Keratinocyte (primary cell): ENCODE measurements at places on chromosomes 2 and 18. TPM values are rescaled to one million over a fixed set of nuclear protein-coding genes. Genes with fewer than 3 reads are reported as not detected.

DNA sequence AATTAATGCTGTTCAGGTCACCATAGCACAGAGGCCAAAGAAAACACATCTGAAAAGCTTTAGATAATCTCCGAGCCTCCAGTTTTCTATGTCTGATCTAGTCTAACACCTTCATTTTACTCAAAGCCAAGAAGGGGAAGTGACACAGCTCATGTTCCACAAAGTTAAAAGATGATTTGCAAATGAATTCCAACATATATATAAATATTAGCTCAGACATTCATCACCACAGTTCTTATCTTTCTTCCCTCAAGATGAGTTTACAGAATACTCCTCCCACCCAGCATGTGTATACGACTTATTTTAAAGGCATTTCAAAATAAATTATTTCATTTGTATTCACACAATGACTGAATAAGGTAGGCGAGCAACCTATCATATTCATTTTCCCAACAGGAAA lies 82.4 kb downstream of the AAK1 start:
- no peak for DNase-seq

DNA sequence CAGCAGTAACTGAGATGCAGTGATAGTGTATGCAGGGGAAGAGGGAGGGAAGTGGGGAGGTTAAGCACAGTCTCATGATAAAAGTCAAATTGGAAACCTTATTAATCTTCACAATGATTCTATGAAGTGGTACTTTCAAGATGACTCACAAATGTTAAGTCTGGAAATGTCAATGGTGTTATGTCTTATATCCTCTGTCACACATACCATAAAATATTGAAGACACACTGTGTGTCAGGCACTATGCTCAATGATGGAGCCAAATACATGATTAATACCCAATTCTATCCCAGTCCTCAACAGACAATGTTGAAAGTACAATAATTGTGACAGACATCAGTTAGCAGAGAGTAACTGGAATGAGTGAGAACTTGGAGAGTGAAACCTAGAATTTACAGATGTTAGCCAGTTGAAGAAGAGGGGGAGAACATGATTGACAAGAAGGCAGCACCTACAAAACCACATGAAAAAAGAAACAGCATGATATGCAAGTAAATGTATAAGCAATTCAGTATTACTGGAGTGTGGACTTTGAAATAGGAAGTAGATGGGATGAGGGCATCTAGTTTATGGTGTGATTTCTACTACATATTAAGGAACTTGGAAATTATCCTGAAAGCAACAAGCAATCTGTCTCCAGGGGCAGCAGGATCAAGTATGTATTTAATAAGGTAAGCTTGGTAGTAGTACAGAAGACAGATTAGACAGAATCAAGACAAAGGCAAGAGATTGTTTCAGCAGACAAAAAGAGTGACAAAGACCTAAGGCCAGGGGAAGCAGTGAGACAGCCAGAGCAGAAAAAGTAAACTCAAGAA lies 107.6 kb downstream of the STRN start:
- DNase-seq: no peak

GRCh38 chr18:8121942-8122480 lies 487.2 kb upstream of the RAB12 start:
- no peak for DNase-seq

GRCh38 chr2:16621316-16621715 lies 44.3 kb downstream of the CYRIA start:
- DNase-seq: no peak

- peak; percentile 100 for DNase-seq
Measured at GRCh38 chr2:26008851-26009566, 24.9 kb upstream of the RAB10 start.

- no peak for DNase-seq
Measured at GRCh38 chr18:6683112-6683876, 46.2 kb upstream of the ARHGAP28 start.

DNA sequence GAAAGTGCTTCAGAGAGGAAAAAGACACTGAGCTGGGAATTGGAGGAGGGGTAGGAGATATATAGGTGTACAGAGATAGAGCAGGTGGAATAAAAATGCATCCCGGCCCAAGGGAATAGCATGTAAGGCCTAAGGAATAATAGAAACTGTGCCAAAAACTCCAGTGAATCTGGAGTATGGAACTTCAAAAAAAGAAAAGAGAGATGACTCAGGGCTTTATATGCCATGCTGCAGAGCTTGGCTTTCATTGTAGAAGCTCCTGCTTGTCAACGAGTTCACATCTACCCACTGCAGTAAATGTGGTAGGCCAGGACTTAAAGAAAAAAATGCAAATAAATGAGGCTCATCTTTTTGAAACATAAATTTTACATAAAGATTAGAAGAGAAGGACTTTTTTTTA lies 131.8 kb downstream of the MREG start:
- DNase-seq: no peak

DNA sequence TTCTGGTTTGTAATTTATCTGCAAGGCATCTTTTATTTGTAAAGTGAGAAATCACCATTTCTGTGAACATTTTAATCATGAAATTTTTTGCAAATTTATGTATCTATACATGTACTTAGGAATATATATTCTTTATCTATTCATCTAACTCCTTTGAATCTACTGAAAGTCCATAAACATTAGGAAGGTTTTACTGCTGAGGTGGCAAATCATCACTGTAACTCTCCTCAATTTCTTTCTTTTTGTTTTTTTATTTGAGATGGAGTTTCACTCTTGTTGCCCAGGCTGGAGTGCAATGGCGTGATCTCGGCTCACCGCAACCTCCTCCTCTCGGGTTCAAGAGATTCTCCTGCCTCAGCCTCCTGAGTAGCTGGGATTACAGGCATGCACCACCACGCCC lies 296.3 kb downstream of the AGPS start:
- DNase-seq: no peak

DNA sequence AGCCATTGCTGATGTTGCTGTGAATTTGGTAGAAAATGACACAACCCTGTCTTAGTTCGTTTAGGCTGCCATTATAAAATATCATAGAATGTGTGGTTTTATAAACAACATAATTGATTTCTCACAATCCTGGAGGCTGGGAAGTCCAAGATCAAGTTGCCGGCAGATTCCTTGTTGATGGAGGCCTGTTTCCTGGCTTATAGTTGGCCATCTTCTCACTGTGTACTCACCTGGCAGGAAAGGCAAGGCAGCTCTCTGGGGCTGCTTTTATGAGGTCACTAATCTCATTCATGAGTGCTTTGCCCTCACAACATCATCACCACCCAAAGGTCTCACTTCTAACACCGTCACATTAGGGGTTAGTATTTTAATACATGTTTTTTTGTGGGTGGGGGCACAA lies 58.4 kb downstream of the PHLPP1 start:
- DNase-seq: no peak

DNA sequence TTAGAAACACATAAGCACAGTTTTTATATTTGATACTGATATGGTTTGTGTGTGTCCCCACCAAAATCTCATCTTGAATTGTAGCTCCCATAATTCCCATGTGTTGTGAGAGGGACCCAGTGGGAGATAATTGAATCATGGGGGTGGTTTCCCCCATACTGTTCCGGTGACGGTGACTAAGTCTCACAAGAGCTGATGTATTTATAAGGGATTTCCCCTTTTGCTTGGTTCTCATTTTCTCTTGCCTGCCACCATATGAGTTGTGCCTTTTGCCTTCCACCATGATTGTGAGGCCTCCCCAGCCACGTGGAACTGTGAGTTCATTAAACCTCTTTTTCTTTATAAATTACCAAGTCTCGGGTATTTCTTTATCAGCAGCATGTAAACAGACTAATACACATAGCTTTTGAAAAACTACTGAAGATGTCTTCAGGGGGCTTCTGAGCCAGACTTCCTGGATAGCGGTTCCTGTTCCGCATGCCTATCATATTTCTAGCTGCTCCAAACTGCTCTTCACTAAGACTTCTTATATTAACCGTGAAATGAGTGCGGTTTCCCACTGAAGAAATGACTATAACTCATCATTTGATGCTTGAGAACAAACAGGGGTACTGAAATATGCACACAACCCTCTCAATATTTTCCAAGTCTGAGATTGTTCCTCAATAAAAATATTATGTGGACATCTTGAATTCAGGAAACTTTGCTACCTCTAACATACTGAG lies 75.8 kb downstream of the SPHKAP start:
- DNase-seq: no peak

- no peak for DNase-seq
Measured at GRCh38 chr2:41930807-41931566, 116.8 kb upstream of the PKDCC start.

DNA sequence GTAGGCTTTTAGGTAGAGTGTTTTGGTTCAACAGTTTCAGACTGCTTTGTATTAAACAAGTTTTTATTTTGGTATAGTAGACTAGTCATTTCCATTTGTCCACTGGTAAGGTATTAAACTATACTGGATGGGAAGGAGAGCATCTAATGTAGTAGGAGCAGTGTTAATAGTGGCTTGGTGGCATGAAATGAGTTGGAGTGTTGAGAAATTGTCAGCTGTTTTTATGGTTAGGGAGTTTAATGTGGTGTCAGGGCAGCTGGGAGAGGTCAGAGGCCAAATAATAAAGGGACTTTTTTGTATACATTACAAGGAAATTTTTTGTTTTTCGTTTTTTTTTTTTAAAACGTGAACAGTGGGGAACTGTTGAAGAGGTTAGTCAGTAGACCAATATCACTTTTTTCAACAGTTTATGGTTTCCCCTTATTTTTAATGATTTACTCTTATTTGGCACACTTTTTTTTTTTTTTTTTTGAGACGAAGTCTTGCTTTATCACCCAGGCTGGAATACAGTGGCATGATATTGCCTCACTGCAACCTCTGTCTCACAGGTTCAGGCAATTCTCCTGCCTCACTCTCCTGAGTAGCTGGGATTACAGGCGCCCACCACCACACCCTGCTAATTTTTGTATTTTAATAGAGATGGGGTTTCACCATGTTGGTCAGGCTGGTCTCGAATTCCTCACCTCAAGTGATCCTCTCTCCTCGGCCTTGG lies 21.2 kb downstream of the ACTR3 start:
- DNase-seq: no peak

- DNase-seq: no peak
Measured at GRCh38 chr2:147181351-147182029, 663.3 kb upstream of the ACVR2A start.

DNA sequence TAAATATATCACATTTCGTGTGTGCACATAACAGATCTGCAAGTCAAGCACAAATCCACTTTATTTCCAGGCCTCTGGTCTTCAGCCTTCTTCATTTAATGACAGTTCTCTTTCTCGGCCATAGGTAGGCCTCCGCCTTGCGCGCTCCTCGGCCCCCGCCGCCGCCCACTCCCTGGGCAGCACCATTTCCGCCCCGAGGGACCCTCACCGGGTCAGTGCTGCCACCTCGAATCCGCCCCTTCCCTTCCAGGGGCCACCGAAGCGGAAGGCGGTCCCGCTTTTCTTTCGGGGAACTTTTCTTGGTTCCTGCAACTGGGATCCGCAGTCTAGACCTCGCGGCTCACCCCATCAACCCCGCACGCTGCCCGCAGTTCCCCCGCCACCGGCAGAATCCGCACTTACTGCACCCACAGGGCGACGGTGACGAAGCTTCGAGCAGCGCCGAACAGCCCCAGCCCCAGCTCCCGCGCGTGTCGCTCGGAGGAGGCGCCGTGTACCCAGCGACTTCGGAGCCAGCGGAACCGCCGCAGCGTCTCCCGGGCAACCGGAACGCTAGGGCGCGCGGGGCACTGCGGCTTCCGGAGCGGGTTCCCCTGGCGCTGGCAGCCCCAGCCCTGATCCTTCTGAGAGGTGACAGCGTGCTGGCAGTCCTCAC lies at the start of gene CDKL4:
TSS of gene CDKL4 (minus strand) at position 502 of the 655 bp plus-strand sequence.
- no peak for DNase-seq

DNA sequence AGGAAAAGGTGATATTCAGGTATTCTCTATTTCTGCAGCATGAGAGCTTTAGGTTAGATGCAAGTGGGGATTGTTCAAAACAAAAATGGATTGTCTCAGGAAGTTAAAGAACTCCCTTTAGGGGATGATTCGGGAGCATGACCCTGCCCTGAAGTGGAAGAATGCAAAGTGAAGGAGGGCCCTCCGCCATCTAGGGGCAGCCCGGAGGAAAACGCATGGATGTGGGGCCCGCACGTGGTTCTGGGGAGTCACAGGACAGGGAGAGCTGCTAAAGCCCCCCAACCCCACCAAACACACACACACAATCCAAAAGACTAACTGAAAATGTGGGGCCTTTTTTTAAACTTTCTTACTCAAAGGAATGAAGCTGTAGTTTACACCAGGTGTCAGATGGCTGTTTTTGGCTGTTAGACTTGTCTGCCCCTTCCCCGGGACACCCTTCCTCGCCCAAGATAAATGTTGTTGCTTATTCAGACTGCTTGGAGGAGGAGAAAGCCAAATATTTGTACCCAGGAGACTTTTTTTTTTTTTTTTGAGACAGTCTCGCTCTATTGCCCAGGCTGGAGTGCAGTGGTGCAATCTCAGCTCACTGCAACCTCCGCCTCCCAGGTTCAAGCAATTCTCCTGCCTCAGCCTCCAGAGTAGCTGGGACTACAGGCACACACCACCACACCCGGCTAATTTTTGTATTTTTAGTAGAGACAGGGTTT lies 78.8 kb downstream of the HNRNPLL start:
- no peak for DNase-seq

GRCh38 chr18:23032030-23032582 lies 99.0 kb downstream of the RBBP8 start:
- peak; percentile 32 for DNase-seq

DNA sequence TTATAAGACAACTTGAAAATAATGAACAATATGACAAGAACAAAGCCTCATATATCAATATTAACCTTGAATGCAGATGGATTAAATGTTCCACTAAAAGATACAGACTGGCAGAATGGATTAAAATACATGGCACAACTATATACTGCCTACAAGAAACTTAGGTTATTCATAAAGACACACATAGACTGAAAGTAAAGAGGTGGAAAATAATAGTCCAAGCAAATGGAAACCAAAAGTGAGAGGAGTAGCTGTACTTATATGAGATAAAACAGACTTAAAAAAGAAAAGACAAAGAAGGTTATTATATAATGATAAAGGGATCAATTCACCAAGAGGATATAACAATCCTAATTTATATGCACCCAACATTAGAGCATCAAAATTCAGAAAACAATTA lies 18.2 kb downstream of the LMAN1 start:
- no peak for DNase-seq

GRCh38 chr2:219308142-219309101 lies 779 bp downstream of the PTPRN start:
- DNase-seq: no peak

DNA sequence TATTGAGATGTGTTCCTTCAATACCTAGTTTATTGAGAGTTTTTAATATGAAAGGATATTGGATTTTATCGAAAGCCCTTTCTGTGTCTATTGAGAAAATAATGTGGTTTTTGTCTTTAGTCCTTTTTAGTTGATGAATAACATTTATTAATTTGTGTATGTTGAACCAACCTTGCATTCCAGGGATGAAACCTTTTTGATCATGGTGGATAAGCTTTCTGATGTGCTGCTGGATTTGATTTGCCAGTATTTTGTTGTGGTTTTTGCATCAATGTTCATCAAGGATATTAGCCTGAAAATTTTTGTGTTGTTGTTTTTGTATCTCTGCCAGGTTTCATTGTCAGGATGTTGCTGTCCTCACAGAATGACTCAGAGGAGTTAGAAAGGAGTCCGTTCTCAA lies 1710.4 kb downstream of the SUCLG1 start:
- no peak for DNase-seq

The KIAA2012 gene
- not detected in 3 replicates for polyA plus RNA-seq

The CFAP221 gene
- not detected in 3 replicates for polyA plus RNA-seq

The KCNG2 gene
- not detected in 3 replicates for polyA plus RNA-seq
